ENCODE measurements at places on chromosomes 5 and 9.
A peak's percentile ranks its signal among the peaks of the same experiment; 100 is the strongest.

GRCh38 chr9:134407121-134407779 is 81.0 kb downstream of the RXRA start:
- DNase-seq: peak; percentile 84

DNA sequence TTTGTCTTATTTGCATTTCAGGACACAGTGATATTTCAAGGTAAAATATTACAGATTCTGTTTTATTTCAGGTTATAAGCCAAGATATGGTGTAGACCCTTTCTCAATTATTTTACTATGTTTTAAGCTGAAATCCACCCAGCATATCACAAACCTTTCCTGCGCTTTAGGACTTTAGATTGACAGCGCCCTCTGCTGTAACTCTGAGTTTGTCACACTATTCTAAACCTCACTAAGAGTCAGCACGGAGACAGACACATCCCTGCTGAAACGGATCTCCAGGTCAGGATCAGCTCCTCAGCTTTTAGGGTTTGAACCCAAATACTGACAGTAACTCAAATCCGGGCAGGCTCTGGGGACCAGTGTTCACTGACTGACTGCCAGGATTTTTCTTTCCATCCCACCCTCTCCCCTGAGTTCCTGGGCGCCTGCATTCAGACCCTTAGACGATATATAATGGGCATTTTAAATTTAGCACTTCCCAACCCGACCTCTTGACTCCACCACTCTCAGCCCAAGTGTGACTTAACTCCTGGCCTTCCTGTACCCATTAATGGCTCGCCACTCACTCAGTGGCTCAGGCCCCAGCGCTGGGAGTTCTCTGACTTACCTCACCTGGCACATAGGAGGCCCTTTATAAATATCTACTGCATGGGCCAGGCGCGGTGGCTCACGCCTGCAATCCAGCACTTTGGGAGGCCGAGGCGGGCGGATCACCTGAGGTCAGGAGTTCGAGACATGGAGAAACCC is 33.5 kb downstream of the TLX3 start:
- peak; percentile 53 for DNase-seq

DNA sequence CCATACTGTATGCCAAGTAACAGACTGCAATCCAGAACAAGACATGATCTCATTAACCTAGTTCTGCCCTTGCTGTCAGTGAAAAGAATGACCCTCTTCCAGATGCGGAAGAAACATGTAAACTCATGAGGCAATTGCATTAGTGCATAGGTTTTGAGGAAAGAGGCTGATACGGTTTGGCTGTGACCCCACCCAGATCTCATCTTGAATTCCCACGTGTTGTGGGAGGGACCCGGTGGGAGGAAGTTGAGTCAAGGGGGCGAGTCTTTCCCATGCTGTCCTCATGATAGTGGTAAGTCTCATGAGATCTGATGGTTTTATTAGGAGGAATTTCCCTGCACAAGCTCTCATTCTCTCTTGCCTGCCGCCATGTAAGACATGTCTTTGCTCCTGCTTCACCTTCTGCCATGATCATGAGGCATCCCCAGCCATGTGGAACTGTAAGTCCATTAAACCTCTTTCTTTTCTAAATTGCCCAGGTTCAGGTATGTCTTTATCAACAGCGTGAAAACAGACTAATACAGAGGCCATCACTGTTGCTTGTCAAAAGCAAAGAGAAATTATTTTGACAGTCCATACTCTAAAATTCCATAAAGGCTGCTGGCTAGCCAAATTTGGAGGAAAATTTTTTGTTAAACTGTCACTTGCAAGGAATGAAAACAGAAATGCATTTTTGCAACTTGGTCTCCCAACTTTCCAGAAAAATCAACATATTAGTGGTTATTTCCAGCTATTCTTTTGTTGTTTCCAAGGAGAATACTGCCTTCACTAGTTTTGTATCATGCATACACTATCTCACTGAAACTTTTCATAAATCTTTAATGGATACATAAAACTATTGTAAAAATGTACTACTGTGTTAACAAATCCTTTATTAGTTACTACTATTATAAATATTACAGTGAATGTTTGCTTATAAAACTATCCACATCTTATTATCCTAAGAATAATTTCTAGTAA is 3.2 kb upstream of the ARL15 start:
- no peak for DNase-seq

- DNase-seq: no peak
These were observed 145.1 kb upstream of the ADAMTS16 start for GRCh38 chr5:4995014-4995413.

GRCh38 chr9:99693888-99694287 is 127.8 kb upstream of the NR4A3 start:
- no peak for DNase-seq

DNA sequence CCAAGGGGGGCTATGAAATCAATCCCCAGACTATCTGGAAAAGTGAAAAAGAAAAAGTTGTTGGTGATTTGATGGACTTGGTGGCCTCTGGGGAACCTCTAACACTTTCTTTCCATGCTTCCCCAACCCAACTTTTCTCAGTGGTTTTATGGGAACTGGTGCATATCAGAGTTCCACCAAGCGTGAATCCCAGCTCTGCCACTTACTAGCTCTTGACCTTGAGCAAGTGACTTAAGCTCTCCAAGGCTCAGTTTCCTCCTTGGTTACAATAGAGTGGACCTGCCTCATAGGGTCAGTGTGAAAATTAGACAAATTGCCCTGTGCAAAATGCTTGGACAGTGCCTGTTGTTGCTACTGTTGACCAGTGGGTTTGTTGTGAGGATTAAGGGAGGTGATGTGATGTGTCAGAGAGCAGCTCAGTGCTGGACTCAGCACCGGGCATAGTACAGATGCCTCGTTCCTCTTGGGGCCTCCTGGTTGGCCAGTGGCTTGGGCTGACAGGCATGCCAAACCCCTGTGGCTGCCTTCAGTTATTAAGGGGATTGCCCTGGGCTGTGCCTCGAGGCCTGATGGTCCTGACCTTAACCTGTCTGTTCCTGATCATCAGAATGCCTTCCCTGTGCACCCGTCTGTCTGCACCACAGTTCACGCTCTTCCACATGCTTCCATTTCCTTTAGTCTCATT is 49.3 kb downstream of the COL15A1 start:
- no peak for DNase-seq

DNA sequence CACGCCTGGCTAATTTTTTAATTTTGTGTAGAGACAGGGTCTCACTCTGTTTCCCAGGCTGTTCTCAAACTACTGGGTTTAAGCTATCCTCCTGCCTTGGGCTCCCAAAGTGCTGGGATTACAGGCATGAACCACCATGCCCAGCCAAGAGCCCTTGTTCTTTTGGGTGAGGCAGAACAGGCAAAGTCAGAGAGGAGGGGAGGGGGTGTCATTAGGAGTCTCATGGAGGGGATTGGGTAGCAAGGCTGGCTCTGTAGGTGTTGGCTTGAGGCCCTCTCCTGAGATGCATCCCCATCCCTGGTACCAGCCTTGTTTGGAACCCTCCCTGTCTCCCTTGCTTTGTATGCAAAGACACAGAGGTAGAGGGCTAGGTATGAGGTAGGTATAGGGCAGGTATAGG is 24.1 kb downstream of the GSN start:
- DNase-seq: no peak

- no peak for DNase-seq
These were observed 596.0 kb downstream of the SEMA5A start for GRCh38 chr5:8949908-8950307.
